Pons (tissue), 1 donor: ENCODE measurements at places on chromosomes 1 and 21.

- DNase-seq: no peak
These were observed 569 bp upstream of the DAB1 start for GRCh38 chr1:57424231-57425027.

DNA sequence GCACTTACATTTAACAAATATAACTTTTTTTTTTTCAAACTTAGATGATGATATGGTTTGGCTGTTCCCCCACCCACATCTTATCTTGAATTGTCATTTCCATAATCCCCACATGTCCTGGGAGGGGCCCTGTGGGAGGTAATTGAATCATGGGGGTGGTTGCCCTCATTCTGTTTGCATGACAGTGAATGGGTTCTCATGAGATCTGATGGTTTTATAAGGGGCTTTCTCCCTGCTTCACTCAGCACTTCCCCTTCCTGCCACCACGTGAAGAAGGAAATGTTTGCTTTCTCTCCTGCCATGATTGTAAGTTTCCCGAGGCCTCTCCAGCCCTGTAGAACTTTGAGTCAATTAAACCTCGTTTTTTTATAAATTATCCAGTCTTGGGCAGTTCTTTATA, 432.6 kb downstream of the AMY1C start:
- DNase-seq: no peak

GRCh38 chr1:234619794-234620247, 9.8 kb upstream of the IRF2BP2 start:
- DNase-seq: no peak

- DNase-seq: no peak
These were observed 43.4 kb upstream of the MYBPHL start for GRCh38 chr1:109350182-109350581.

DNA sequence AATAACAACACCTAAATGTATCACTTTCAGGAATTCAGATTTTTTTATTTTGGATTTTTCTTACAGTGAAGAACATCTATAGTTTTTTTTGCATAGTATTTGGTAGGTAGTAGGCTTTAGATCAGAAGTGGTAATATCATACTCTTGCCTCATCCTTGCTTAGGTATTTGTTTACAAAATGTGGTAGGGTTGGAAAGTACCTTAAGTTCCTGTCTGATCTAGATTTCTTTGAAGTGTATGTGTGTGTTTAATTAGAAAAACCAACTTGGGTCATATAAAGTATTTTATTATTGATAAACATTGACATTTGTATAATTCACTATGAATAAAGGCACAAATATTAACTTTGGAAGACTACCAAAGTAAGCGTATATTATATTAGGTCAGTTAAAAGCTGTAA, 85.3 kb upstream of the GPR88 start:
- no peak for DNase-seq

DNA sequence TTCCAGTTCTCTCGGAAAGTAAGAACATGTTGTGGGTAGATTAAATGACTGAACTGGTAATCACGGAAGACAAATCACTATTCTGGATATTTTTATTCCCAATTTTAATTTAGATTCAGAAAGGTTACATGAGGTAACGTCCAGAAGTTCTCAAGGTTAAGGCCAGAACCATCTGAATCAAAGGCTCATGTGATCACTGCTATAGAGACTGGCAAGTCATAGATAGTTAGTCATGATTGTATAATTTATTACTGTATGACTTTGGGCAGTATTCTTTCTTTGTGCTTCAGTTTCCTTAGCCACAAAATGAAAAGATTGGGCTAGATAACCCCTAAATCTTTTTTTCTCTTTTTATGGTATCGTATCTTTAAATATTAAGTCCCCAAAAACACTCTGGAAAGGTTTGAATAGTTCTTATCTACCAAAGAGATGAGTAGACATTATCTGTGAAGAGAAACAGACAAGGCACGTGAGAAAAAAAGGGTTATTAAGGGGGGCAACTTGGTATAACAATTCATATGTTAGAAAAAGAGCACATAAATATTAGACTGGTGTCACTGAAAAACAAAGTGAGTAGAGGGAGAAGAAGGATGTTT, 241.0 kb downstream of the PTPRC start:
- DNase-seq: no peak

DNA sequence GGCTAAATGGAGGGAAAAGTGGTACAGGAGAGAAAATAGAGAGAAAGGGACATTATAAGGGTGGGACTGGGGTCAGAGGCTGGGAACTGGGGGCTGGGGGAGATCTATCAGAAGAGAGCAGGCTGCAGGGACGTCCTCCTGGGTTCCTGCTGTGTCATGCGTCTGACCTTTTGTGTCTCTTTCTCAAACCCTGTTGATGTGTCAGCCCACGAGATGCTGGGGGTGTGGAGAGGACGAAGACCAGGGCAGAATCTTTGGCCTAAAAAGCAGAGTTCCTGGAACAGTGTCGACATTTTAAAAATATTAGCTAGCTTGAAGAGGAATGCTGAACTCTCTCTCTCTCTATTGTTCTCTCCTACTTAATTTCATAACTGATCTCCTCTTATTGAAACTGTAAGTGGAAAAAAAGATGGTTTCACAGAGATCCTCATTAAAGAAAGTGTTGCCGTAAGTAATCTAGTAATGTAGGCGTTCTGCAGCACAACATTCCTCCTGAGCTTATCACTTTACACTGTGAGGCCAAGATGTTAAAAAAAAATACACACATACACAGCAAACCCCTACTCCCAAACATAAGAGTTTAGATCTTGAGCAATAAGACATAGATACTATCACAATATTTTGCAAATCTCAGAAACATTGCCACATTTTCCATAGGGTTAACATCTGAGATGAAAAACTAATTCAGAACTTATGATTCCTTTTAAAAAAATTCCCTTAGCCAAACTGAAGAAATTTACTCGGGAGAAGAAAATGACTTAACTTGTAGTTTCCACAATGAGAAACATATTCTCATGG, 52.6 kb downstream of the RUNX1 start:
- DNase-seq: no peak

- peak; percentile 74 for DNase-seq
These were observed 63.2 kb downstream of the PLEKHA6 start for GRCh38 chr1:204296431-204296988.
